CD4-positive, alpha-beta memory T cell (primary cell): ENCODE measurements at places on chromosomes 3 and 15. TPM values are rescaled to one million over a fixed set of nuclear protein-coding genes. Genes with fewer than 3 reads are reported as not detected.

GRCh38 chr3:147419781-147420224, 10.6 kb downstream of the ZIC1 start:
- no peaks in the 10 kb centered on the region for H3K4me1 ChIP-seq
- H3K4me3 ChIP-seq: no peak overlapping the region
- no peak for DNase-seq
- H3K27ac ChIP-seq: no peak overlapping the region
- H3K27me3 ChIP-seq: peaks cover 36% of the 10 kb centered on the region

- H3K36me3 ChIP-seq: no peaks in the 10 kb centered on the region
- no peaks in the 10 kb centered on the region for H3K27me3 ChIP-seq
- H3K27ac ChIP-seq: no peak overlapping the region
- H3K4me3 ChIP-seq: no peak overlapping the region
- no peaks in the 10 kb centered on the region for H3K4me1 ChIP-seq
These were observed 20.7 kb upstream of the DOCK3 start for GRCh38 chr3:50653937-50654595.

DNA sequence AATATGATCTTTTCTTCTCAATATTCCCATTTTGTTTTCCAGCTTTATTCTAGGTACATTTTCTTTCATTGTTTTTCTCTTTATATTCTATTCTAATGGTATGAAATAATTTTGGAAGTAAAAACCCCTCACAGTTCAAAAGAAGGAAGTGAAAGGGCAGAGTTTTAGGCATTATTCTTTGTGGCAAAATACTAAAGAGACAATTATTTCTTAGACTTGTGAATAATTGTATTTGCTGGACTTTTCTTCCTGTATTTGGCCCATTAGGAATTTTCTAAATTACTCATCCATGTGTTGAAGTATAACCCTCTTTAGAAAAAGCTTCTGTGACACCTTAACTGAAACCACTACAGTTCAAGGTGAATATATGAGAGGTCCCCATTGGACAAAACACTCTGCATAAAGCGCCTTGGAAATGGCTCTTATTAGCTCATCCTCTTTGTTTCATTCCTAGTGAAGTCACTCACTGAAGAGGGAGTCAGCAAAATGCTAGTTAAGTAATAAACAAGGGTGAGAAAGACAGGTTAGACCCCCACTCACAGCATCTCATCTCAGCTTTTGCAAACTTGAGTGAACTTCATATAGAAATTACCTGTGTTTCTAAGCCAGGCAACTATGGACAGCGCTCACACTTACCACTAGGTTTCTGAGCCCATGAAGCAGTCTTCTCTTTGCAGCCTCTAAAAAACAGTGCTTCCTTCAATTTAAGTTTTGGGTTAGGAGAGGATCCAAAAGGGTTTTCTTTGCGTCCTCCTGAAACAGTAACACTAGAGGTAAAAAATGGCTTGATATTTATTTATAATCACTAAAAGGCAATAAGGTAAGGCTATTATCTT, 327.5 kb downstream of the ARPP21 start:
- no peaks in the 10 kb centered on the region for H3K4me1 ChIP-seq
- H3K27ac ChIP-seq: no peak overlapping the region
- H3K36me3 ChIP-seq: no peaks in the 10 kb centered on the region

DNA sequence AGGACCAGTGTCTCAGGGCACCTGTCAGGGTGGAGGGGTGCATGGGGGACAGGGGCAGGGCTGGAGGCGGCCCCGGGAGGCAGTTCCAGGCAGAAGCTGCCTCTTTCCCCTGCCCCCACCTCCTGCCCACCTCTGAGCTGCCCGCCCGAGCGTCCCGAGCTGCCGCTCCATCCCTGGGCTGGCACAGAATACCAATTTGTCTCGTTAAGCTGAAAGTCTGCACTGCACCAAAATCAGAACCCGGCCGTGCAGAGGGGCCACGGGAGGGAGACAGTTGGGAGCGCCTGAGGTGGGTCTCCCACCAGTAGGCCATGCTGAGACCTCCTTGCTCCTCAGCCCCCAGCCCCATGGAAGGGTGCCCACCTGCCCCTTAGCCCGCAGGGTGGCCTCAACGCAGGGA, 1.3 kb upstream of the ATP2B2 start:
- no peak overlapping the region for H3K4me3 ChIP-seq
- peaks cover 5% of the 10 kb centered on the region for H3K4me1 ChIP-seq
- DNase-seq: no peak
- peaks cover 6% of the 10 kb centered on the region for H3K27me3 ChIP-seq

- H3K4me1 ChIP-seq: no peaks in the 10 kb centered on the region
- DNase-seq: no peak
These were observed 704.7 kb downstream of the GRM7 start for GRCh38 chr3:7565574-7565973.

DNA sequence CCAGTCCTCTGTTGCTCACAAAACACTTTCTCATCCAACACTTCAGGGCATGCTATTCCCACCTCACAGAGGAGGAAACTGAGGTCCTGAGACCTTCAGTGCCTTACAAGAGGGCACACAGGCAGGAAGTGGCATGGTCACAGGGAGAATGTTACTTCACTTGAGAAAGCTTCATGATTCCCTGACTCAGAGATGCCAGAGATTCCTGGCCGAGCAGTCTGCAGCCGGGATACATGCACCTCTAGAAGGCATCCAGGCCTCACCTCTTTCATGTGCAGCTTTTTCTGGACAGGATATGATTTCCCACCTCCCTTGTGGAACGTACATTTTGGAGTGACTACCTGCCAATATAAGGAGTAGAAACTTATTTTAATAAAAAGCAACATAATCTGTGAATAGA, 2.8 kb upstream of the SST start:
- no peak overlapping the region for H3K4me3 ChIP-seq
- DNase-seq: no peak

GRCh38 chr3:57980416-57980815, 27.8 kb upstream of the FLNB start:
- DNase-seq: no peak
- H3K27me3 ChIP-seq: no peaks in the 10 kb centered on the region
- no peak overlapping the region for H3K27ac ChIP-seq
- H3K4me3 ChIP-seq: no peak overlapping the region

DNA sequence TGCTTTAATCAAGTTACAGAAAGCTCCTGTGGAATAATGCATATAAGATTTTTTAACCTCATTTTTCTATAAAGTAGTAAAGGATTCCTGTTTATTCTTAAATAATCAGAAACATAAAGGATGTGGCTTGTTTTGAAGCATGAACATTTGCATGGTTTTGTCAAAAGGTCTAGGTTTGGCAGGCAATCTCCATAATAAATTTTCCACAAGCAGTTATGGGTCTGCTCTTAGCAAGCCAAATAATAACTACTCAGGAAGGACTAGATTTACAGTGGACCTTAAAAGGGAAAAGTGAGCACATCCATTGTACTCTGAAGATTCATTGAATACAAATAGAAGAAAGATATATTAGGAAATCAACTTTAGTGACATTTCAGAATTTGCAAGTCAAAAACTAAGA, 407.3 kb upstream of the CBLB start:
- no peaks in the 10 kb centered on the region for H3K36me3 ChIP-seq
- no peak overlapping the region for H3K27ac ChIP-seq
- H3K4me1 ChIP-seq: no peaks in the 10 kb centered on the region
- no peaks in the 10 kb centered on the region for H3K27me3 ChIP-seq
- no peak overlapping the region for H3K4me3 ChIP-seq
- no peak for DNase-seq

GRCh38 chr3:60703008-60703407, 548.2 kb downstream of the FHIT start:
- H3K4me1 ChIP-seq: no peaks in the 10 kb centered on the region
- no peaks in the 10 kb centered on the region for H3K36me3 ChIP-seq
- H3K27me3 ChIP-seq: no peaks in the 10 kb centered on the region
- H3K4me3 ChIP-seq: no peak overlapping the region

Gene CNTN6
- not detected for polyA plus RNA-seq

Gene GPR156
- polyA plus RNA-seq: not detected

Gene UNC13C
- polyA plus RNA-seq: not detected
